ENCODE measurements at places on chromosomes 5 and 9. TPM values are rescaled to one million over a fixed set of nuclear protein-coding genes. Genes with fewer than 3 reads are reported as not detected.

DNA sequence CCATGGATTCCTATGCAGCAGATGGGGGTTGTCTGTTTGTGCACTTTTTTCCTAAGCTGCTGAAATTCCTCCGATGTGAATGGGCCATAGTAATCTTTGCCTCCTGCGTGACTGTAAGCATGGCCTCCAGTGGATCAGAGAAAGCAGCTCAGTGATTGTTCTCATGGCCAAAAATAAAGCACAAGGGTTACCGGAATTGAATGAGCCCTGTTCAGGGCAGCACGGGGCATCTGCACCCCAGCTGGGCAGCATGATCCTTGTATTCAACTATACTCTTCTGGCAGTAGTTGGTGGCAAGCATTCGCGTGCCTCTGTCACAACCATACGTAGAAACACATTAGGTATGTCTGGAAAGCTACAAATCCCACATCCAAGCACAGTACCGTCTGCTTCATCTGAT, 193.9 kb downstream of the RORB start:
- DNase-seq: no peak

- DNase-seq: no peak
Observed at GRCh38 chr9:92820964-92821363, 56.3 kb upstream of the BICD2 start.

GRCh38 chr5:317086-317811, 4.3 kb upstream of the AHRR start:
- no peak for DNase-seq

GRCh38 chr9:75083188-75083970, 4.6 kb downstream of the NMRK1 start:
- DNase-seq: no peak

DNA sequence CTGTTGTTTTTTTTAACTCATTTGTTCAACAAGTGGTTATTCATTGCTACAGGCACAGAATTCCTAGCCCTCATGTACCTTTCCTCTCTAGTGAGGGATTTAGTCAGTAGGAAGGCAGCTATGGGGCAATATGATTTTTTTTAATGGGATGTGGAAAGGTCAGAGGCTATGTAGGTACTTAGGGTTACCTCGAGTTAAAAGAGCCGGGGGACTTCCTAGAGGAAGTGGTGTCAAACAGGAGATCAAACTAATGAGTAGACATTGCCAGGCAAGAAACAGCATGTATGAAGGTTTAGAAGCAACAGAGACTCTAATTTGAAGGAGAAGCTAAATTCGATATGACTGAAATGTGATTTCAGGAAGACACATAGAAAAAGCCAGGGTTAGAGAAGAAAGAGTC, 50.7 kb downstream of the ITGA2 start:
- DNase-seq: no peak

DNA sequence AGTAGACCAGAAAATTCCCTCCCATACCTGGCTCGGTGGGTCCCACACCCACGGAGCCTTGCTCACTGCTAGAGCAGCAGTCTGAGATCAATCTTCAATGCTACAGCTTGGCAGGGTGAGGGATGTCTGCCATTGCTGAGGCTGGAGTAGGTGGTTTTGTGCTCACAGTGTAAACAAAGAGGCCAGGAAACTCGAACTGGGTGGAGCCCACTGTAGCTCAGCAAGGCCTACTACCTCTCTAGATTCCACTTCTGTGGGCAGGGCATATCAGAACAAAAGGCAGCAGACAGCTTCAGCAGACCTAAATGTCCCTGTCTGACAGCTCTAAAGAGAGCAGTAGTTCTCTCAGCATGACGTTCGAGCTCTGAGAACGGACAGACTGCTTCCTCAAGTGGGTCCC, 5.6 kb upstream of the GZMA start:
- peak; percentile 61 for DNase-seq

DNA sequence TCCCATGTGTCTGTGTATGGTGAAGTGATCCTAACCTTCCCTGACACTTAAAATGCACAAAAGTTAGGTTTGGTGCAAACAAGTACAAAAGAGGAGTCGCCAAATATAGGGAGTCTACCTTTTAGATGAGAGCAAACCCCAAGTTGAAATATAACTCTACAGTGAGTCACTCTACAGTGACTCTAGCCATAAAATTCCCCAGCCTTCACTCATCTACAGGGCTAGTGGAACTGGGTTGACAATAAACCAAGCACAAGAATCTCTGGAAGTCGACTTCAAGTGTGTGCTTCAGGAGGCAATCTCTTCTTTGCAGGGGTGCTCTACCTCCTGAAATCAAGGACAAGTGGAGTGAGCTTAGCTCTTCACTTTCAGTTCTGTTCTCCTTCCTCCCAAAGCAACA, 3.3 kb downstream of the SHISAL2B start:
- DNase-seq: no peak

DNA sequence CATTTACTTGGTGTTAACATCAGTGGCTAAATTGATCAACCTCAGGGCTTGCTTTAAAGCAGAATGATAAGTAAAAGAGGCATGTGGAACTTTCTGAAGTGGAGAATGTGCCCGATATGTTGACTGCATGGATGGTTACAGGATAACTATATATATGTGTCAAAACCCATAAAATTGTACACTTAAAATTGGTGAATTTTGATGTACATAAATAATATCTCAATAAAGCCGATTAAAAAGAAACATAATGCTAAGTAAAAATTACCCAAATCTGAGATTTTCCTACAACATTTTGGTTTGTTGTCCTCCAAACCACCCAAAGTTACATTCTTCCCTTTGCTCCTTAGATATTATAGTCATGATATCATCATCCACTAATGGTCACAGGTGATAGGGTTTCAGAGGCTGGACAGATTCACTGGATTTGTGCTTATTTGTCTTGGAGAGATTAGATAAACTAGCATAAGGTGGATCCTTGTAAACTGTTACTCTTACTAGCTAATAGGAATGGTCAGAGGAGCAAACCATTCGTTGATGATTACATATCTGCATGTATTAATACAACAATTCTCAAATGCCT, 119.7 kb upstream of the RPS23 start:
- no peak for DNase-seq

GGTA1 gene
- total RNA-seq: 1.2 TPM

CDX1 gene
- not detected for total RNA-seq

SPATA31E1 gene
- total RNA-seq: not detected

CNTNAP3B gene
- total RNA-seq: not detected
